ENCODE measurements at places on chromosomes 7 and 10. TPM values are rescaled to one million over a fixed set of nuclear protein-coding genes. Genes with fewer than 3 reads are reported as not detected.

DNA sequence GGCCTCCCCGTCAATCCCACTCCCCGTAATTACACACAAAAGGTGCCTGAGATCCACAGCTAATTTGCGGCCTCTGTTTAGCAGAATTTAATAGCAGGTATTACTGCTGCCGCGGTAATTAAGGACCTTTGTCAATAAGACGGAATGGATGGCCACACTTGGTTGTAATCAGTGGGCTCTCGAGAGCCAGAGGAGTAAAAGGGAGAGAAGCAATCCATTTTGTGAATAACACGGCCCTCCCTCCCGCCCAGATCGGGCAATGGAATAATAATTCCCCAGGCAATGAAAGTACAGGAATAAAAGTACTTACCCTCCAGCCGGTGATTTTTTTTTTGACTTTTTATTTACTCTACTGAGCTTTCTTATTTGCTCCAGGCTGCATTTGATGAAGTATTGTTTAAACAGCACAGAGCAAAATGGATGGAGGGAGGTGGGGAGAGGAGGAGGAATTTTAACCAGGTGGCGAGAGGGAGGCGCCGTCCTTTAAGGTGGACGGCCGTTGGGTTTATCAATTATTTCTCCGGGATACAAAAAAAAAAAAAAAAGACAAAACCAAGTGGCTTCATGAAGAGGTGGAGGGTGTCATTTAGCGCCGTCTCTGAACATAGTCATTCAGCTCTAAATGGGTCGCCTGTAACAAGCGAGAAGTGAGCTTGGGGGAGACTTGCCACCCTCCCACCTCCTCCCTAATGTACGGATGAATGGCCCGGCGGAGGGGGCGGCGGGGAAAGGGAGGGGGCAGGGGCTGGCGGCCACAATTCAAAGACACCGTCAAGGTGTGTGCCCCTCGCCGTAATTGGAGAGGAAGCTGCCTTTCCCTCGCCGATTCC, 120.3 kb downstream of the BUB3 start:
- DNase-seq, result no peak

GRCh38 chr10:88080213-88080612, 216.8 kb downstream of the PTEN start:
- no peak for DNase-seq

- no peak for DNase-seq
Measured at GRCh38 chr10:131011936-131012640, 299.4 kb downstream of the TCERG1L start.

- DNase-seq, result no peak
Measured at GRCh38 chr7:111529507-111530355, 32.6 kb downstream of the IMMP2L start.

- DNase-seq, result no peak
Measured at GRCh38 chr7:133985300-133985699, 141.8 kb upstream of the LRGUK start.

GRCh38 chr7:90693939-90694338, 97.8 kb downstream of the CDK14 start:
- DNase-seq, result no peak

- DNase-seq, result no peak
Measured at GRCh38 chr7:24172856-24173255, 111.1 kb upstream of the NPY start.

DNA sequence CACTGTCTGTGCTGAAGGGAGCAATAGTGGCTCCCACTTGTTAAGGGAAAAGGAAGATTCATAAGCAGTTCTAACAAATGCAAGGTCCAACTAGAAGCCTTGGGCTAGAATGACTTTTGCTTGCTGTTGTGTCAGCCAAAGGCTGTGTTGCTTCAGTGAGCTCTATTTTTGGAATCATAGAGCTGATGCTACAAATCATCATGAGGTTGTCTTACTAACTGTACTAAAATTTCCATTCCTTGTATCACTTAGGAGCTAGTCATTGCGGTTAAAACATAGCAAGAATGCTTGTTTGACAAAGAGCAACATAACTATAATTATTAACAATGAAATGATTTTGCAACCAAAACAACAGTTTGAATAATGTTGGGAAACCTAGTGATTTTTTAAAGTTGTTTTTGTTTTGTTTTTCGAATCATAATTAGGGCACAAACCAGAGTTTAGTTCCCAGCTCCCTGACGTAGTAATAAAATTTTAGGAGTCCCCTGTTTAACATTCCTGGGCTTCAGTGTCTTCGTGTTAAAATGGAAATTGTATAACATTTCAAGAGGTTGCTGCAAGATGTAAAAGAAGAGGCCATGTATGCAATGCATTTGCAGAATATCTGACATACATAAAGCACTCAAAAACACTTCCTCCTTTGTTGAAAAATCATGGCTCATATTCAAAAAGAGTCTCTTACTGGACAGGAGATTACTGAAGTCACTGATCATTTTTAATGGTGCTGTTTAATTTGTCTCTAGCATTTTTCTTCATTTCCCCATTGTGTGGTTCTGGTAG, 183.4 kb downstream of the MACC1 start:
- DNase-seq, result no peak

DNA sequence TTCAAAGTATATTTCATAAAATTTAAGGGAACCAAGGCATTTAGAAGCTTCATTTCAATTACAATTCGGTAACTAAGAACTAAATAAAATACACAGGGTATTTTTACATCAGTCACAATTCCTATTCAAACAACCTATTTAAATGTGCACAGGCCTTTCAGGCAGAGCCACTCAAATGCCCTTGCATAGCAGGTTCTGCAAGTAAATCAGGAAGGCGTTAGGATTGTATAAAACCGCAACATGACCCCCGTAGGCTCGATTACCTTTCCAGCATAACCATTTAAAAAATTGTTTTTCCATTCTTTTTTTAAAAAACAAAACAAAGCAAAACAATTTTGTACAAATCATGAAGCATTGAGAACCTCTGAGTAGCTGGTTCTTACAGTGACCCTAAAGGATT, 289.9 kb upstream of the SP8 start:
- no peak for DNase-seq

GRCh38 chr10:35246770-35247343, 89.5 kb upstream of the CCNY start:
- no peak for DNase-seq

DNA sequence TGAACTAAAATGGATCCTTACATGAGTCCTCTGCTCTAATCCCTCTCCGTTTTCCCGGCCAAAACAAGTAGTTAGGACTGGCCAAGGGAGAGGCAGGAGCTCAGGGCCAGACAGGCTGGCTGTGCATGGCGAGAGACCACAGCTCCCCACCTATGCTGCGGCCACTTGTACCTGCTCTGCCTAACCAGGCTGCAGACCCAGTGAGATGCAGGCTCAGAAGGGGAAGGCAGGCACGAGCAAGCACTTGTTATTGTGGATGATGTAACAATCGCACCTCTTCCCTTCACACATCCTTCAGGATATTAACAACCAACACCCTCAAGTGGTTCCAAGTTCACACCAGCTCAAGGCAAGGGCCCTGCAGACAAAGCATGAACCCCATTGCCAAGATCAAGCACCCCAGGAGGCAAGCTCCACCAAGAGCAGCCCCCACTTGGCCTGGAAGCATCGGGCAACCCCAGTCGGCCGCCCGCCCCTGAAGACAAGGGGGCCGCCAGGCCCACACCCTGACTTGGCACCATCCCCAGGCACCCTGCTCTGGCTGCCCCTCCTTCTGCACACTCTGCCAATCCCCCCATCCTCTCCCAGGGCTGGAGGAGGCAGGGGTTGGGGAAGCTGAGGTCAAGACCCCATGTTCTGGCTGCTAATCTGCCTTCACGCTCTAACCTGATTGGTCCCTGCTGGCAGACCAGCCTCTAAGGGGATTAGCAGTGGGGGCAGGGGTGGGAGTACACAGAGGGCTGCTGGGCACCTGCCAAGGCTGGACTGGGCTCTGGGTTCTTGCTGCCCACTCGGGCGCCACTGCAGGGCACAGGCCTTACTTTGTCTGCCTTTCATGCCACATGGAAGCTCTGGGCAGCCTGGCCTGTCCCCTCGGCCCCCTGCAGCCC, 111.3 kb downstream of the SLIT1 start:
- no peak for DNase-seq

- DNase-seq, result no peak
Measured at GRCh38 chr10:124083047-124083739, 10.2 kb downstream of the CHST15 start.

GRCh38 chr7:101985903-101986734, 168.7 kb downstream of the CUX1 start:
- DNase-seq, result no peak

DNA sequence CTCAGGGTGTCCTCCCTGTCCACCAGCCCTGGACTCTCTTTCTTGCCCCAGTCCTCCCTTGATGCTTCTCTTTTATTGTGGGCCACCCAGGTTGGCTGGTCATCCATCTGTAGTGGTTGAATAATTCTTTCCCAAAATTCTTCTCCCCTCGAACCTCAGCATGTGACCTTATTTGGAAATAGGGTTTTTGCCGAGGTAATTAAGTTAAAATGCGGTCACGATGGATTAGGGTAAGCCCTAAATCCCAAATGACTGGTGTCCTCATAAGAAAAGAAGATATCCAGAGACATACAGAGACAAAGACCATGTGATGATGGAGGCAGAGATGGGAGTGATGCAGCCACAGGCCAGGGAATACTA, 74.3 kb downstream of the GFRA1 start:
- no peak for DNase-seq

DNA sequence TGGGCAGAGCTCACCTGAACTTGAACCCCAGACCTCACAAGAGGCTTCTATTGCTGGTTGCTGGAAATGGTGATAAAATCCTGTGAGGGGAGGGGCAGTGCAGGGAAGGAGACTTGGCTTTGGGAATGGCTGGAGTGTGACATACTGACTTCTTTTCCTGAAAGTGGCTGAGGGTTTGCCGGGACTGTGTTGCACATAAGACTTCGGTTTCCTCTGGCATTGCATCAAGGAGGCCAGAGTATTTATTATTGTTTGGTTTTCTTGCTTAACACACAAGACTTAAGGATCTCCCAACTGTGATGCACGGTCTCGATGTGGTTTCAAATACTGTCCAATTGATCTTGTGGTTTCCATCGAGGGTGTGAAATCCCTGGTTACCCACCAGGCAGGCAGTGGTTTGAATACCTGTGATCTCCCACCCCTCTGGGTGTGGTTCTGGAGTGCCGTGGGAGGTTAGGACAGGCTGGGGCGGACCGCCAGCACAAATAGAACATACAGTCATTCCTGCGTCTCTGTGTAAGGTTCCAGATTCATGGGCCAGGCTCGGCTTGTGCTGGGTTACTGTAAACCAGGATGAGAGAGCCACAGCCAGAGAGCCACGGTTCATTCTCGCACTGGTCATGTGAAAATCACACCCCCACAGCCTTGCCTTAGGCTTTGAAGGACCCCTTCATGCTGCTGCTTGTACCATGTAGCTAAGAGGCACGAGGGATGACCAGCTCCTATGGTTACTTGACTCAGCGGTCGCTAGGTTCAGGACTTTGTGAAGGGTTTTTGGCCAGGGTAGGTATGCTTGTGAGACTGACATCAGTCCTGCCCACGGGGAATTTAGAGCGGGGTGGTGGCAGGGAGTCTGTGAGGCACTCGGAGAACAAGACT, 39.2 kb downstream of the WBP1L start:
- DNase-seq, result peak; percentile 88

DNA sequence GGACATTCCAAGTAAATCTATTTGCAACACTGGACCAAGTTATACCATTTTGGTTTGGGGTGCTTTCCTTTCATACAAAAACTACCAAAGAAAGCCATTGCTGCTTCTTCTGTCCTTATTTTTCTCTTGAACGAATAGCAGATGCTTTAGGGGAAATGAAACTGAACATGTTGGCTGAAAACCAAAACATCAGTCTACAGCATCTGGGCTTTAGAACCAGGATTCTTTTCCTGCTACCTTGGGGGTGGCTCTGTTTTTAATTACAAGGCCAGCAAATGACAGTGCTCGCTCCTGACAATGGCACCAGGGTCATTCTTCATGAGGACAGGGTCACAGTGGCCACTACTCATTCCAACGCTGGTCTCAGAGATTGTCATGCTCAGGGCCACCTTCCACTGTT, 80.3 kb downstream of the WDR11 start:
- no peak for DNase-seq

DNA sequence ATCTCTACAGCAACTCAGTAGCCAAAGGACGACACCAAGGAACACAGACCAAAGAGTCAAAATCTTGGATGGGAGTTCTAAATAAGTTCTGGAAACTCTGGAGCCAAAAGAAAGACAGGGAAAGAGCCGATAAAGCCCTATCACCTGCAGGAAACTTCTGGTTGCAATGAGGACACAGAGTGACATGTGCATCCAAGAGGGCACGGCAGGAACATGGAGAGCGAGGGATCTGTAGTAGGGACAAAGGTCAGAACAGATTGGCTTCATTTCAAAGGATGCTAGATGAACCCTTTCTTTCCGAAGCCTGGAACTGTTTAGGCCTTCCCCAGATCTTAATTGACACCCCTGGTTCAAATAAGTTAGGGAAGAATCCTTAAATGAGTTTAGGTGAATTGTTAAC, 39.5 kb downstream of the CACNA2D1 start:
- no peak for DNase-seq

GRCh38 chr10:91313796-91314485, 93.5 kb downstream of the PCGF5 start:
- no peak for DNase-seq

GRCh38 chr7:120226188-120226587, 46.8 kb upstream of the KCND2 start:
- DNase-seq, result no peak

DNA sequence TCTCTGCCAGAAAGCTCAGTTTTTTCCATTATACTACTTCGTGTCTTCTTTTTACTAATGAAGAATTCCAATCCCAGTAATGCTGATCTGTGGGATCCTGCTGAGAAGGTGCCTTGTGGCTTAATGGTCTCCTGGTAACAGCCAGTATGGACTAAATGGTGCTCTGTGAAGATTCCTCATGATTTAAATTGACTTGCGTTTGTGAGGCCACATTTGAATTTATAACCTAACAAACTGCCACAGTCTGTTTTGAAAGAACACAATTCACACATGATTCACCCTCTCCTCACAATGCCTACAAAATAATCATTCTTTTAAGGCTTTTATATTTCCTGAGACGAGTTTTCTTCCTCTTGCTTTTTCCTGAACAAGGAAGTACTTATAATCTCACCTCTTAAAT, 140.0 kb downstream of the MBL2 start:
- DNase-seq, result no peak

- DNase-seq, result no peak
Measured at GRCh38 chr7:55086413-55087201, 67.8 kb downstream of the EGFR start.

Gene OR13A1
- not detected for total RNA-seq

Gene SFTPA1
- total RNA-seq, result not detected

Gene NUTM2A
- 0.66 TPM for total RNA-seq

Gene ASB10
- not detected for total RNA-seq

Gene OR2A1
- total RNA-seq, result 0.39 TPM

Gene LIPN
- 0.58 TPM for total RNA-seq

Gene UCN3
- not detected for total RNA-seq

Gene NPFFR1
- total RNA-seq, result 0.06 TPM

Gene OR2A5
- not detected for total RNA-seq

Gene RASSF4
- 82.1 TPM for total RNA-seq

Gene PTPN20
- 8.2 TPM for total RNA-seq

Gene MORN4
- total RNA-seq, result 6.6 TPM

Gene PRR15
- 1.1 TPM for total RNA-seq

Gene ITGA8
- 885 TPM for total RNA-seq

Gene UFSP1
- 2.0 TPM for total RNA-seq

Gene THSD7A
- 20.0 TPM for total RNA-seq

Gene NACAD
- total RNA-seq, result 10.0 TPM

Gene FGFR2
- 13.1 TPM for total RNA-seq

Gene GPR22
- not detected for total RNA-seq

Gene SLC13A1
- not detected for total RNA-seq
